ENCODE measurements at places on chromosomes 6 and 20. TPM values are rescaled to one million over a fixed set of nuclear protein-coding genes. Genes with fewer than 3 reads are reported as not detected.

The OPN5 gene
- polyA plus RNA-seq = not detected

DNA sequence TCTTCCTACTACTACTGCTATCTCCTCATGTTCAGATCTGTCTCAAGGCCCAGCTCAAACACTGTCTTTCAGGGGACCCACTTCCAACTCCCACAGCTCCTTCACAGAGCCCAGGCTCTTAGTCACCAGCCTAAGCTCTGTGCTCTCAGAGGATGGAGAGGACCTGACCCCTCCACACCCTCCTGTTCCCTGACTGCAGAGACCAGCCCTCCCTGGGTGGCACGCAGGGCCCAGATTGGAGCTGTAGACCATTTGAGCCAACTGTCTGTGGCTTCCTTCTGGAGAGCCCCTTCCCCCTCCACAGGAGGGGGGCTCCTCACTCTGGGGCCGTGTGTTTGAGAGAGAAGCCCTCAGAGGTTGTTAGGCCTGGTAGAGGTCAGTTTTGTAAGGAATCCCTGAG lies 9.8 kb downstream of the SNPH start:
- no peak for DNase-seq

DNA sequence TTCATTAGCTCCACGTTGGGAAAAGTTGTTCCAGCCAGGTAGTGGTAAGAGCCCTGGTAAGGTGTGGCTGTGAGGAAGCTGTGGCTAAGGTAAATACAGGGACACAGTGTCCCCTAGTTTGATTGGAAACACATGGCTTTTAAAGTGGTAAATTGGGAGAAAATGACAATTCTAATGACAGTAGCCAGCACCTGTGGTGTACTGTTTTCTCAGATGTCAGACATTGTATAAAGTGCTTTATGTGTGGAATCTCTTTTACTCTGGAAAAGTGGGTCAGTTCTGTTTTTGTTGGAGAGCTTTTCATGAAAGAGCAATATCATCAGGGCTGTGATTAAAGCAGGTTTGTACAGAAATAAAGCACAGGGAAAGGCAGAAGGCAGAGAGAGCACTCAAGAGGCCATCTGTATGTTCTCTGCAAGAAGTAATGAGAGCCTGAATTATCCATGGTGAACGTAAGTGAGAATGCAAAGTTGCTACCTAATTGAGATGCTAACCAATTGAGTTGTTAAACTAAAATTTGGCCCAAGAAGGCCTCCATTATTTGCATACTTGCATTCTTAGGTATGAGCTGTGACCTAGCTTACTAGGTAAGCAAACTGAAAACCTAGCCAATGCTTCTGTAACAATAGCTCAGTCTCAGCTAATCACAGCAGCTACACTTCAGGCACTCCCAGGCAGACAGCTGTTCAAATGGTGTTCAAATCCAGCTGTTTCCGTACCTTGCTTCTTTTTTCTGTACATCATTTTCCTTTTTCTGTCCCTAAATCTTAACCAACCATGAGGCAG lies 28.2 kb downstream of the MRAP2 start:
- no peak for DNase-seq

- DNase-seq = no peak
Measured at GRCh38 chr6:90350689-90351554, 54.3 kb upstream of the BACH2 start.

DNA sequence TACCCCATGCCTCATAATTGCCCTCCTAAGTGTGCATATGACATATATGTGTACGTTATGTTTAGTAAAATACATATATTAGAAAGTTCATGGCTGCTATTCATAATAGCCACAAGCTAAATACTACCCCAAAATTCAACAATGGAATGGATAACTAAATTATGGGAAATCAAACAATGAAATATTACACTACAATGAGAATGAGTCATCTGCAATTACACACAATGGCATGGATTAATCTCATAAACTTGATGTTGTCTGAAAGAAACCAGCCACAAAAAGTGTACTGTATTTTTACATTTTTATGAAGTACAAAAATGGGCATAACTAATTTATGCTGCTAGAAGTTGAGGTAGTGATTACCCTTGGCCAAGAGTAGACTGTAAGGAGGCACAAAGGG lies 477.0 kb downstream of the HAO1 start:
- DNase-seq = no peak

DNA sequence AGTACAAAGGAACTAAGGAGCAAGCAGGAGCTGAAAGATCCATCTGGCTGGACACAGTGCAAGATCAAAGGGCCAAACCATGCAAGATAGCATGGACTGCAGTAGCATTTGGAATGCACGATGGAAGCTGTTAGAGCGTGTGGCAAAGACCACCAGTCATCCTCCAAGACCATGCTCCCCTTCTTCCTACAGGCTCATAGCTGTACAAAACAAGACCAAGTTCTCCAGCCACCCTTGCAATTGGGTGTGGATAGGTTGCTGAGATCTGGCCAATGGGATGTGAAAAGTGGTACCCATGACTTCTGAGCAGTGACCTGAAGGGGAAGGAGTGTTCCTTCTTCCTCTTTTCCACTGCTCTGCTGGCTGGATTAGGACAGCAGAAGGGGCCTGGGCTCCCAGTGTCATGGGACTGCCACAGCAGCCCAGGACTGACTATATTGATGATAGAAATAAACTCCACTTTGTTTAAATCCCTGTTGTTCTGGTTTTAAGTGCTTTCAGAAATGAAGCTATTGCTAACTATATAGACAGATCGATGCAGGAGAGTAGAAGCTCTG lies 64.9 kb downstream of the SLC22A23 start:
- no peak for DNase-seq

- no peak for DNase-seq
Measured at GRCh38 chr6:44257025-44257752, at the start of gene SLC35B2. Gene SLC35B2 (minus strand): TSS chr6:44257528. CDS start chr6:44257410, 118 bp downstream.

- no peak for DNase-seq
Measured at GRCh38 chr6:87687296-87687695, 14.7 kb downstream of the AKIRIN2 start.

- no peak for DNase-seq
Measured at GRCh38 chr6:129657483-129657882, 52.5 kb downstream of the ARHGAP18 start.

- DNase-seq = peak; percentile 16
Measured at GRCh38 chr6:110708295-110708950, 106.8 kb downstream of the CDK19 start.
